Cerebellum (tissue), 4 donors: ENCODE measurements at places on chromosomes 4 and X.

GRCh38 chr4:8224975-8225625 lies 26.0 kb downstream of the SH3TC1 start:
- DNase-seq: no peak

- no peak for DNase-seq
These were observed 20.7 kb downstream of the PAGE5 start for GRCh38 chrX:55240788-55241340.

GRCh38 chr4:166049036-166049435 lies 176.0 kb downstream of the TLL1 start:
- no peak for DNase-seq

DNA sequence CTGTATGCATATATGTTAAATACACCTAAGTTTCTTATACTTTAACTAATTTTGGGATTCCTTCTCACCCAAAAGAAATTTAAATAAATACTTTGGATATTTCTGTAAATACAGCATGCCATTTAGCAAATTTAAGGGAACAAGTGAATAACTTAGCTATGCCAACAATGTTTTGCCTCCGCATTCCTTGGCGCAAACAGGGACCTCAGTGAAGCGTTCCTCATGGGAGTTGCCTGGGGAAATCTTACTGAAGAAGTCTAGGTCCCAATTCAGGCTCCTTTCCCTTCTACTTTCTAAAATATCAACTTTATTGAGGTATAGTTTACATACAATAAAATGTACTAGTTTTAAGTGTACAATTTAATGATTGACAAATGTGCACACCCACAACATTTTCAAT lies 25.0 kb downstream of the COL4A5 start:
- no peak for DNase-seq

GRCh38 chr4:47061435-47061834 lies 30.1 kb downstream of the GABRB1 start:
- no peak for DNase-seq

- DNase-seq: no peak
These were observed 765.7 kb upstream of the FTHL17 start for GRCh38 chrX:31837445-31838049.

GRCh38 chr4:158079661-158080060 lies 93.2 kb downstream of the GASK1B start:
- no peak for DNase-seq

DNA sequence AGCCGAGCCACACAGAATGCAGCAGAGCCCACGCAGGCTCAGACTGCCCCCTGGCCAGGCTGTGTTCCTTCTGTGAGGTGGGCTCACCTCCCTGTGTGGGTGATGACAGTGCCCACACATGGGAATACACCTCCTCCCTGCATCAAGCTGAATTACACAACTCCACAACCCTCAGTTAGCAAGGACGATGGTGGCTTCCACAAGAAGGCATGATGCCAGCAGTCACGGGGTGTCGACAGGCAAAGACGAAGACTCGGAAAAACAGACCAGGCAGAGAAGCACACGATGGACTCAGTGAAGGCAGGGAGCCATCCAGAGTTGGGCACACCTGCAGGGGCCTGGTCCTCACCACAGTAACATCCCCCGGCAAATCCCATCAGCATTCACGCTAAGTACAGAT lies 12.1 kb downstream of the LETM1 start:
- no peak for DNase-seq

DNA sequence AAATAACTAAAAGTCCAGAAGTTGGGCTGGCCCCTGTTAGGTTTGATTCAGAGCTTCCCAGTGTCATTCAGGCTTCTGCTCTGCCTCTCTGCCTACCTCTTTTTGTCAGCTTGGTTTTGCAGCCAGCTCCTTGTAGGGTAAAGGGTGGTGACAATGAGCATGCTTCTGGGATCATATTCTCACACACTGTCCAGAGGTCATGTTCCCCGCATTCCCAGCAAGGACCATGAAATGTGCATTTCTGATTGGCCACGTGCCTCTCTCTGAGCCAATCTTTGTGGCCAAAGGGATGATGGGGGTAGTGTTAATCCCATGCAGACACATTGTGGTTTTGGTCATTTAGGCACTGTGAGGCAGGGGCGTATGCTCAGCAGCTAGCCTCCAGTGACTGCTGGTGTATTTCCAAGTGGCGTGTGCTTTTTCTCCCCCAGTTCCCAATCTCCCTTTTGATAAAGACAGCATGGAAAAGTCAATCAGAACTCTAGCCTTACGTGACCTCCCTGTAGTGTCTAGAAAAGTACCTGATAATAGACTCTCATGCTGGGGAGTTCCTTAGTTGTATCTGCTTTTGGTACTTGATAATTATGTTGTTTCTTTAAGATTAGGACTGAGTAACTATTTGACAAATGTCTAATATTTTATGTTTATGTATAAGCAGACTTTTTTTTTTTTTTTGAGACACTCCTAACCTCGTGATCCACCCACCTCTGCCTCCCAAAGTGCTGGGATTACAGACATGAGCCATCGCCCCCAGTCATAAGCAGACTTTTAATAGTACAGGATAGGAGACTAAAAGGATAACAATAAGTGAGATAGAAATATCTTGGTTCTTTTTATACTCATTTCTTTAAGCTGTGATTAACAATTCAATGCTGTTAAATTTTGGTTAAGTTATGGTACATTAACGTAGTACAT lies 57.8 kb downstream of the KIAA0232 start:
- no peak for DNase-seq

DNA sequence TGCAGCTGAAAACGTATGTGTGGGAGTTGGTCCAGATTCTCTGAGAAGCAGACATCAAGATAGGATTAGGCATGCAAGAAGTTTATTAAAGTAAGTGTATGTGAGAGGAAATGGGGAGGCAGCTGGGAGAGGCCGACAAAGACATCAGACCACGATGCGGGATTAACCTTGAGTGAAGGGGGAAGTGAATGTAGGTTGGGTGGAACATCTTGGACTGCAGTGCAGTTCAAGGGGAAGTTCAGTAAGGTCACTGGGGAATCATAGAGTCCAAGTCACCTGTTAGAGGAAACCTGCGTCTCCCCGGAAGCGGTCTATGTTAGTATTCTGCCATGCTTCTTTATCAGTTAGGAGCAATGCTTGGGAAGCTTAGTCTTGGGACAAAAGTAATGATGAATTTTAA lies 22.0 kb downstream of the CXCL8 start:
- no peak for DNase-seq

DNA sequence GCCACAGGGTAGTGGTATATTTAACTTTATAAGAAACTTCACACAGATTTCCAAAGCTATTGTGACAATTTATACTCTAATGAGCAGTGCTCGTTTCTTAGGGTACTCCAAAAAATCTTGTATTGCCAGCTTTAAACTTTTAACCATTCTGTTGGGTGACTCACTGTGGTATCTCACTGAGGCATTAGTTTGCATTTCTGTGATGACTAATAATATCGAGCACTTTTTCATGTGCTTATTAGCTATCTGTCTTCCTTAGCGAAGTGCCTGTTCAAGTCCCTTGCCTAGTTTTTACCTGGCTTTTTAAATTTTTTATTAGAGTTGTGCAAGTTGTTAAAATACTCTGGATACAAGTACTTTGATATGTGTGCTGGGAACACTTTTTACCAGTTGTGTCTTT lies 5.5 kb downstream of the PNMA3 start:
- no peak for DNase-seq

GRCh38 chrX:124719060-124719459 lies 372.7 kb downstream of the SH2D1A start:
- no peak for DNase-seq

- DNase-seq: peak; percentile 57
These were observed 668 bp upstream of the TAPT1 start for GRCh38 chr4:16226816-16227461.

DNA sequence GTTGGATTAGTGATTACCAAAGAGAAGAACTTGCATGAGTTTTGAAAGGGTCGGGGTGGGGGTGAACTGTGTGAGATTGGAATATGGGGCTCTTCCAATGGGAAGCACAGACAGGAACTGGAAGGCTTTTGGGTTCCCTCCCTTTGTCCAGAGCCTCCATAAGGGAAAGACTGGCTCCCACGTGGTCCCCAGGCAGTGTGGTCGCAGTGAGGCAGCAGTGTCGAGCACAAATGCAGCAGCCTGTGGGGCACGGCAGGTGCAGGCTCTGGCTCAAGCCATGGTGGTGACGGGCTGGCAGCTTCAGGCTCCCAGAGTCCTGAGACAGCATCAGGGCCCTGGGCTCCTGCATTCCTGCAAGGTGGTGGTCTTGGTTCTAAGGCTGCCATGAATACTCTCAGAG lies 45.5 kb downstream of the VCX2 start:
- no peak for DNase-seq

GRCh38 chrX:156000361-156000926 lies 2.9 kb downstream of the IL9R start:
- no peak for DNase-seq

DNA sequence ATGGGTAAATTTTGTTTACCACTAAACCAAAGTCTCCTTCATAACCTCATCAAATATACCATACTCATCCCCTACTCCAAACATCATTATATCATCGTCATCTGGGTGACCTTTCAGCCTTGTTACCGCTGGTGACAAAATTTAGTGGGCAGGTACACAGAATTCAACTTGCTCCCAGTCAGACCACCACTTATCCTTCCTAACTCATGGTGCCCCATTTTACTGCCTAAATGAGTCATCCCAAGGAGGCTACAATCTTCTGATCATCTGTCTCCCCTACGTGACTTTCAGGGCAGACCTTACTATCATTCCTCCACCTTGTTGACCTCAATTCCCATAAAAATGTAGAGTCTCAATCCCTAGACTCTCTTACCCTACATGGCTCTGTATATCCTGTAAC lies 49.6 kb downstream of the DCHS2 start:
- DNase-seq: no peak

DNA sequence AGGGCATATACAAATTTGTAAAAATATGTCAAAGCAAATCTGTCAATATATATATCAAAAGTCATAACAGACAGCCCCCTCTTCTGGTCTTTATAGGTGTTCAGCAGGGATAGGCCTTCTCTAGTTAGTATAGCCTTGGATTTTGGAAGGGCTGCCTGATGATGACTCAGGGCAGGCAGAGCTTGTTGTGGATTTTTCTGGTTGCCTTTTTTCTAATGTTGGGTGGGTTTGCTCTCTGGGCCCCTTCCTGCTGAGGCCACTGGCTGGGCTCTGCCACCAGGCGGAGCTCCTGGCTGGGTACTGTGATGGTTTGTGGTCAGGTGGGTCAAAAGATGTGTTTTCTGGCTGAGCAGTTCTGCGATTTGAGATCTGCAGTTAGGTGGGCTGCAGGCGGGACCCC lies 294.2 kb downstream of the GRIA2 start:
- no peak for DNase-seq

DNA sequence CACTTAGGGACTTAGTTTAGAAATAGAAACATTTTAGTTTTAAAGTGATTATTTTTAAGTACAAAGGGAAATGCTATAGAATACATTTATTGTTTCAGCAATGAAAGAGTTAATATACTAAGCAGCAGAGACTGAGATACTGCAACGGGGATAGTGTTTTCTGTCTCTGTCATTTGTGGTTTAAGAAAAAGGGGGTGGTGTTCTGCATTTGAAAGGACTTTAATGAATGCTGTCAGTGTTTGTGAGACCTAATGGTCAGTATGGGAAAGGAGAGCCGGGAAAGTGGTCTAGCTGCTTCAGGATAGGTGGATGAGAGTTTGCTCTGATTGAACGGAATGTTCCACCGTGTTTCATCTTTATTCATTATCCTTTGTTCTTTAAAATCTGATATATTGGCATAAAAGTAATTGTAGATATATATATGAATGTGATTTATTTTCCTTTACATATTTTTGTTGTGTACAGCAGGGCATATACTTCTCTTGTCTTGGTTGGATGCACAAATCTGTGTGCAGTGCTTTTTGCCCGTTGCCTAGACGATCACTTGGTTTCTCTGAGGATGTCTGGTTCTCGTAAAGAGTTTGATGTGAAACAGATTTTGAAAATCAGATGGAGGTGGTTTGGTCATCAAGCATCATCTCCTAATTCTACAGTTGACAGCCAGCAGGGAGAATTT lies at the start of gene KLHL5:
Gene KLHL5, plus strand, starts transcription at position 139 of the 676 bp plus-strand sequence. Its CDS starts 421 bp downstream, at position 560.
- DNase-seq: no peak

DNA sequence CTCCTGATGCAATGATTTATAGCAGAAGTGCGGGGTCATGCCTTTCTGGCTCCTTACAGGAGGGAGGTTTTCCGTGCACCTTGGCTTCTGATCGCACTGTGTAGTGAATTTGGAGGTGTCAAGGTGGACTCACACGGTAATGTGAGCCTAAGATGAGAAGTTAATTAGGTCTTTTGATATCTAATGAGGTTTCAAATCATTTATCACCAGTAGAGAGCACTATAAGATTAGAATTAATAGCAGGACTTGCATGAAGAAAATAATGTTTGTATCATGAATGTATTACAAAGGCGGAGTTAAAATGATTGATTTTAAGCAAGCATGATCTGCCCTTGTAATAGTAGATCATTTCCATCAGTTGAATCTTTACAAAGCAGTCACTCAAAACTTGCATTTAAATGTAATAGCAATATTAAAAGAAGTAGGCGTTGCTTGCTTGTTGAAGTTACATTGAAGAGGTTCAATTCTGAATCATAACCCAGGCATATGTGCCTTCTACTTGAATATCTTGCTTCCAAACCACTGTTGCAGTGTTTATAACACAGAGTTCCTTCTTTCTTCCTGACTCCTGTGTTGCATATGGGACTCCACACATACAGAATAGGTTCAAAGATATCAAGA lies 152.1 kb downstream of the FMR1NB start:
- peak; percentile 21 for DNase-seq

DNA sequence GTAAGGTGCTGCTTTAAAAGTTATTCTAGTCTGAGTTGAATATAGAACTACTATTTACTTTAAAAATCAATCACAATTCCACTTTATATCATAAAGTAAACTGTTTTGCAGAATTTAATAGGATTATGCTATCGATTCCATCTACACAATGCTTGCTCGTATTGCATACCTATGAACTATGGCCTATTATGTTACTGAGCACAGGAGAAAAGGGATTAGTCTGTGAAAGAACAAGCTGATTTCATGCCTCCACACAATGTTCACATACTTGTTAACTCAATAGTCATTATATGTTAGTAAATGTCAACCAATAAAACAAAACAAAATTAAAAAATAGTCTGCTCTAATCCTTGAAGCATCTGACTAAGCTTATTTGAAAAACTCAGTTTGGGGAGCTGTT lies 223.6 kb downstream of the PCDH10 start:
- DNase-seq: no peak

GRCh38 chrX:13471269-13471668 lies 98.1 kb upstream of the EGFL6 start:
- DNase-seq: peak; percentile 8

GRCh38 chr4:51960486-51960885 lies 59.7 kb downstream of the LRRC66 start:
- DNase-seq: no peak

- DNase-seq: peak; percentile 16
These were observed 18.5 kb downstream of the UVSSA start for GRCh38 chr4:1365271-1366178.

DNA sequence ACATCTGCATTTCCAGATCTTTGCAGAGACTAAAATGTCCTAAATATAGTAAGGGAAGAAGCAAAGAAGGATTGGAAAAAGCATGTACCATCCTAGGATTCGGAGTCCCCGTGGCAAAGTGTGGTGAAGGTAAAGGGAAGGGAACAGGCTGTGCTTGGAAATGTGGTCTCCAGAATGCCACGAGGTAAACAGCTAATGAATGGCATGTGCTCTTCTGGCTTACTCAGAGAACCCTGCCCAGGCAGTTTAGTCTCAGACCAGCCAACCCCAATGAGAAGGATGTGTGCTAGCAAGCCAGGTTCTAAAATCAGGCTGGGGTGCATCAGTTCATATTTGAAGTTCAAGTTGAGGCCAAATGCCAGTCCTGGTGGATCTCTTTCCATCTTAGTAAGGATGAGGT lies 113.1 kb downstream of the RS1 start:
- no peak for DNase-seq
